ENCODE measurements at places on chromosomes 12 and 14. TPM values are rescaled to one million over a fixed set of nuclear protein-coding genes. Genes with fewer than 3 reads are reported as not detected.
A peak's percentile ranks its signal among the peaks of the same experiment; 100 is the strongest.

DNA sequence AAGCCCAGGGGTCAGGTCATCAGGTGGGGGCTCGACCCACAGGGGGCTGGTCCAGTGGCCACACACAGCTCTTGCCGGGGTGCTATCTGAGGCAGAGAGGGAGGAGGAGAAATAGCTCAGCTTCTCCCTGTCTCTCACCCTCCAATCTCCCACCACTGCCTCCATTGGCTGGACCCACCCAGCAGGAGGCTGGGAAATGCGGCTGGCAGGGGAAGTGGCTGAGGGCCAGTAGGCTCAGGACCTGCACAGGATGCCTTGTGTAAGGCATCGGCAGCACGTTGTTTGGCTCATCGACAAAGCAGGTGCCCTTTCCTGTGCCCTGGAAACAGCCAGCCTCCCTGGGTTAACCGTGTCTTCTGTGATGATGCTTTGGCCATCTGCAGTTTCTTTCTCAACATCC is 58.8 kb upstream of the SLC24A4 start:
- H3K27me3 ChIP-seq, result peaks cover 12% of the 10 kb centered on the region
- no peaks in the 10 kb centered on the region for H3K36me3 ChIP-seq
- DNase-seq, result no peak

DNA sequence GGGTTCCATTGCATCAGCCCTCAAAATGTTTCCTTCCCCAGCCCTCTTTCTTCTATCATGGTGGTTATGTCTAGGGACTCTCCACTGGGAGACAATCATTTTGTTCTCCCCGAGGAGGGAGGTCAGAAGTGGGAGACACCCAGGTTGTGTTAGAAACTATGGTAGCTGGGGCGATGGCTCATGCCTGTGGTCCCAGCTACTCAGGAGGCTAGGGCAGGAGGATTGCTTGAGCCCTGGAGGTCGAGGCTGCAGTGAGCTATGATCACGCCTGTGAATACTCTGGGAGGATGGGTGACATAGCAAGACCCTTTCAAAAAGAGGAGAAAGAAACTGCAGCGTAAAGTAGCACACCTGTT is 13.0 kb upstream of the LRRC23 start:
- H3K4me3 ChIP-seq, result peak overlapping the region; percentile 70
- no peaks in the 10 kb centered on the region for H3K27me3 ChIP-seq
- H3K4me1 ChIP-seq, result peaks cover 22% of the 10 kb centered on the region
- no peak for DNase-seq
- H3K36me3 ChIP-seq, result peaks cover 2% of the 10 kb centered on the region

- no peak overlapping the region for H3K4me3 ChIP-seq
- no peak overlapping the region for H3K27ac ChIP-seq
- no peaks in the 10 kb centered on the region for H3K27me3 ChIP-seq
- H3K4me1 ChIP-seq, result no peaks in the 10 kb centered on the region
- DNase-seq, result no peak
Observed at GRCh38 chr12:78671295-78671694, 193.3 kb upstream of the SYT1 start.

GRCh38 chr14:71321574-71322315 is 414.5 kb downstream of the PCNX1 start:
- no peaks in the 10 kb centered on the region for H3K27me3 ChIP-seq
- no peak for DNase-seq
- peaks cover 27% of the 10 kb centered on the region for H3K4me1 ChIP-seq
- peak overlapping the region; percentile 94 for H3K4me3 ChIP-seq
- no peaks in the 10 kb centered on the region for H3K36me3 ChIP-seq

- H3K4me1 ChIP-seq, result peaks cover 25% of the 10 kb centered on the region
- peaks cover 13% of the 10 kb centered on the region for H3K36me3 ChIP-seq
- no peak overlapping the region for H3K27ac ChIP-seq
- no peaks in the 10 kb centered on the region for H3K27me3 ChIP-seq
- H3K4me3 ChIP-seq, result no peak overlapping the region
Observed at GRCh38 chr14:57262117-57262516, 6.6 kb downstream of the EXOC5 start.

- H3K27ac ChIP-seq, result peak overlapping the region; percentile 48
- H3K4me3 ChIP-seq, result peak overlapping the region; percentile 97
- H3K4me1 ChIP-seq, result peaks cover 25% of the 10 kb centered on the region
- DNase-seq, result no peak
- H3K36me3 ChIP-seq, result peaks cover 14% of the 10 kb centered on the region
Observed at GRCh38 chr12:76029982-76030340, 1.6 kb downstream of the PHLDA1 start.

DNA sequence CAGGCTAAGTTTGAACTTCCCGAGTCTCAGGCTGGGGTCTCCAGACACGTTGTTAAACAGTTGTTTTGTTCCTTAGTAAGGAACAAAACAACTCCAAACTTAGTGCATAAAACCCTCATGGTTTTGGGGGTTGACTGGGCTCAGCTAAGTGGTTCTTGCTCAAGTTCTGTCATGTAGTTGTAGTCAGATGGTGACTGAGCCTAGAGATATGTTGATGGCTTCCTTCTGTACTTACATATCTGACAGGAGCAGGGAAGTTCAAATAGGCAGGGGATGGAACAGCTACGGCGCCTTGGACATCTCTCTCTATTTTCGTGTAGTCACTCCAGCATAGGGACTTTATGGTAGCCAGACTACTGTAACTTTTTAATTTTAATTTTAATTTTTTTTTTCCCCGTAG is 45.7 kb downstream of the SPATS2 start:
- peaks cover 10% of the 10 kb centered on the region for H3K36me3 ChIP-seq
- H3K4me3 ChIP-seq, result no peak overlapping the region
- no peak overlapping the region for H3K27ac ChIP-seq
- DNase-seq, result no peak
- H3K4me1 ChIP-seq, result peaks cover 8% of the 10 kb centered on the region
- no peaks in the 10 kb centered on the region for H3K27me3 ChIP-seq

DNA sequence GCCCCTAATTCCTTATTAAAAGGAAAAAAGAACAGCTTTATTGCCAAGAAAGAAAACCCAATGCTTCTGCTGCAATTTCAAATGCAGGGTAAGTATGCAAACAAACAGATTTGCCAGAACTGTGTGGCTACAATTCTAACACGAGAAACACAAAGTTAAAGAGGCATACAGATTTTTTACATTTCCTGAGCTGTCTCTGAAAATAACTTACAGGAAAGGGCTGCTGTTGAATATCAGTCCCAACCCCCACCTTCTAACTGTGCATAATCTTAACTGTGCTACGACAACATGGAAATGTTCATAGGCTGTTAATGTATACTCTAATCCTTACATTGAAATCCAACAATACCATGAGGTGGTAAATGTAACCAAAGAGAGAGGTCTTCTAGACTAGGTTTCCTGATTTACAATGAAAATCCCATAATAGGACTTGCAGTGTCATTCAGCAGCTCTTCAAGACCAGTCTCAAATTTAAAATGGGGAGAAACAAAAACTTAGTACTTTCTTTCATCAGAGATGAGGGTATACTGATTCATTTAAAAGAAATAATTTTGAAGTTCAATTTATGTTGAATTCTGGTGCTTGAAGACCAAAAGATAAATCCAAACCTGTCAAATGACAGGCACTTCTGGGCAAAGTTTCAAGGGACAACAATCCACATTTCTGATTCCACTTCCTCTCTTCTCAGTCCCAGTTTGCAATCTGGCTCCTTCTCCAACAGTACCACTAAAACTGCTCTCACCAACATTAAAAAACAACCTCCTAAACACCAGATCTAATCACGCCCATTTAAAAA is 14.4 kb downstream of the FGD6 start:
- no peaks in the 10 kb centered on the region for H3K27me3 ChIP-seq
- no peak for DNase-seq
- no peak overlapping the region for H3K4me3 ChIP-seq
- peaks cover 19% of the 10 kb centered on the region for H3K36me3 ChIP-seq

DNA sequence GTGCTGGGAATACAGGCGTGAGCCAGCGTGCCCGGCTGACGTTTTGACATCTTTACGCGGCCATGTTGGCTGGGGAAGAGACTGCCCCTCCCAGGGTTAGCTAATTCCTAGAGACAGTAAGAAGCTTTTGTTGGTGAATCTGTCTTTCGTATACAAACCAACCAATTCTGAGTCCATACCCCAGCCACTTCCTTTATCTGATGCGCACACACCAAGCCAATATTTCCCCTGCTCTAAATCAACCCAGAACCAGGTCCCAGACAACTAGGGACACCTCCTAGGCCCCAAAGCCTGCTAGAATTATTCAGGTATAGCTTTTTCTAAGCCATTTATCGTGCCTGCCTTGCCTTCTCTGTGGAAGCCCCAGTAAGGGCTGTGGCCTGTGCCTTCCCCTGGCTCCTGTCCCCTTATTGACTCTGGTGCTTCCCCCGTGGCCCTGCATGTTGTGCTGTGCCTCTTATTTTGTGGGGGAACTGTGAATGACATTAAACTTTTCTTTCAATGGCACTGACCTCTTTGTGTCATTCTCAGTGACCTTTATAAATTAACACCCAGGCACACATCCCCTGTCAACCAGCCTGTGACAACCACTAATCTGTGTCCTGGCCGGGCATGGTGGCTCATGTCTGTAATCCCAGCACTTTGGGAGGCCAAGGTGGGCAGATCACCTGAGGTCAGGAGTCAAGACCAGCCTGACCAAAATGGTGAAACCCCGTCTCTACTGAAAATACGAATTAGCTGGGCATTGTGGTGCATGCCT is 10.7 kb upstream of the EVL start:
- H3K36me3 ChIP-seq, result no peaks in the 10 kb centered on the region
- no peak overlapping the region for H3K27ac ChIP-seq
- H3K27me3 ChIP-seq, result no peaks in the 10 kb centered on the region
- peaks cover 3% of the 10 kb centered on the region for H3K4me1 ChIP-seq
- no peak overlapping the region for H3K4me3 ChIP-seq

- peak overlapping the region; percentile 82 for H3K27ac ChIP-seq
- H3K27me3 ChIP-seq, result no peaks in the 10 kb centered on the region
- DNase-seq, result no peak
- H3K4me3 ChIP-seq, result peak overlapping the region; percentile 31
Observed at GRCh38 chr14:102683399-102684297, 91.2 kb downstream of the RCOR1 start.

- no peak for DNase-seq
- no peaks in the 10 kb centered on the region for H3K36me3 ChIP-seq
- peaks cover 11% of the 10 kb centered on the region for H3K4me1 ChIP-seq
- no peak overlapping the region for H3K4me3 ChIP-seq
- peaks cover 17% of the 10 kb centered on the region for H3K27me3 ChIP-seq
Observed at GRCh38 chr12:2268471-2269286, 215.9 kb downstream of the CACNA1C start.

- H3K36me3 ChIP-seq, result no peaks in the 10 kb centered on the region
- no peaks in the 10 kb centered on the region for H3K27me3 ChIP-seq
- no peak overlapping the region for H3K27ac ChIP-seq
- H3K4me1 ChIP-seq, result peaks cover 1% of the 10 kb centered on the region
- DNase-seq, result no peak
- no peak overlapping the region for H3K4me3 ChIP-seq
Observed at GRCh38 chr14:64244279-64244678, 49.9 kb downstream of the ESR2 start.

- peak overlapping the region; percentile 56 for H3K4me3 ChIP-seq
- DNase-seq, result no peak
- H3K36me3 ChIP-seq, result no peaks in the 10 kb centered on the region
- no peak overlapping the region for H3K27ac ChIP-seq
Observed at GRCh38 chr12:57476162-57476992, 3.3 kb downstream of the ARHGAP9 start.

DNA sequence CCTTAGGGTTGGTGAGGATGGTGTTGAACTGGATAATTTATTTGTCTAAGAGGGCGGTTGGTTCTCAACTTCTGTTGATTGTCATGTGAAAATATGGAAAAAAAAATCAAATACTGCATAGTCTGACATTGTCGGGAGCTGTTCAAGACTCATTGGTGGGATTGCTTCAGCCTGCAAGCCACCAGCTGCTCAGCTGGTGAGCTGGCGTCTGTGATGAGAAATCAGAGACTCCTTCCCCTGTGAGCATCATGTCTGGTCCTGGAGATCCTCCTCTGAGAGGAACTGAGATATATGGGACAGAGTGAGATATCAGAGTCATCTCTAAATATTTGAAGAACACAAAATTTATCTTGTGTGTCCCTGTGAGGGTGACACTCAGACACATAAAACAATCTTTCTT is 49.9 kb downstream of the TRIM9 start:
- no peaks in the 10 kb centered on the region for H3K4me1 ChIP-seq
- no peak overlapping the region for H3K27ac ChIP-seq
- H3K4me3 ChIP-seq, result no peak overlapping the region
- peaks cover 5% of the 10 kb centered on the region for H3K27me3 ChIP-seq
- H3K36me3 ChIP-seq, result no peaks in the 10 kb centered on the region
- no peak for DNase-seq

DNA sequence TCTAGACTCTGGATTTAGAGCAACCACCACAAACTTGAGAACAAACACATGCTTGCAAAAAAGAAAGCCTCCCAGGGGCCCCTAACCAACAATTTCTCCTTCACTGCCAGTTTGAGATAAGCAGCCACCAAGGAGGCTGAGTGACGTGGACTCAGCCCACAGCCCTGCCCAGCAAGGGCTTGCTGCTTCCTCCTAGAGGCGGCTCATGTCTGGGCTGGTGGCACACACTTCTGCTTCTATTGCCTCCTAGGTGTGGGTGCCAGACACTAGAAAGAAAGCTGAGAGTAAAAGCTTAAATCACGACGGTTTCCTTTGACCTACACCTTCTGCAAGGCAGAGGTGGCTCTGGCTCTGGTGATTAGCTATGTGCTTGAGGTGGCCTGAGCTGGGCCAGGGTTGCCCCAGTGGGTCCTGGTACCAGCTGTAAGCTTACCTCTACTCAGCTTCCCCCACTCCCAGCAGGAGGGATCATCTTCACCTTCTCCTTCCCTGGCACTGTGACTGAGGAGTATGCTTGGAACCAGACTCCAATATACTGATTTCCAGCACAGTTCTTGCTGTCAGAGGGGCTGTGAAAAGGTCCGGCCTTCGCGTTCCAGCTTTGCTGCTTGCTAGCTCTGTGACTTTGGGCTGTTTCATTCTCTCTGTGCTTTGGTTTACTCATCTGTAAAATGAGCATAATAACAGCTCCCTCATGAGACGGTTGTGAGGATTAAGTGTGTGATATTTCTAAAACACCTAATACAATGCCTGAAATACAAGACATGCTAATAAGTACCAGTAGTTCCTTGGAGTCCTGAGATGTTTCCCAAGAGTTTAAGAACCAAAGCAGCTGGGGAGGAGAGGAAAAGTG is 89.7 kb upstream of the PARP11 start:
- H3K4me3 ChIP-seq, result no peak overlapping the region
- H3K36me3 ChIP-seq, result no peaks in the 10 kb centered on the region
- DNase-seq, result no peak
- H3K27ac ChIP-seq, result no peak overlapping the region

GRCh38 chr12:47808050-47808449 is 11.7 kb downstream of the HDAC7 start:
- no peak overlapping the region for H3K27ac ChIP-seq
- H3K4me1 ChIP-seq, result peaks cover 23% of the 10 kb centered on the region
- no peak for DNase-seq
- no peak overlapping the region for H3K4me3 ChIP-seq

DNA sequence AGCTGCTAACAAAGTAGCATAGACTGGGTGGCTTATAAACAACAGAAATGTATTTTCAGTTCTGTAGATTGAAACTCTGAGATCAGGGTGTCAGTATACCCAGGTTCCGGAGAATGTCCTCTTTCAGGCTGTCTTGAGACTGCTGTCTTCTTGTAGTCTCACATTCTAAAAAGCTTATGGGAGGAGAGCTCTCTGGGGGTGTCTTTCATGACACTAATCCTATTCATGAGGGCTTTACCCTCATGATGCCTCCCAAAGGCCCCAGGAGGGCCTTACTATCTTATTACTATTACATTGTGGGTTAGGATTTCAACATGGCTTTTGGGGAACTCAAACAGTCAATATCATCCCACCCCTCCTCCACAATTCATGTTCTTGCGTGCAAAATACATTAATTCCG is 94.3 kb downstream of the AEBP2 start:
- no peak overlapping the region for H3K4me3 ChIP-seq
- DNase-seq, result no peak
- H3K4me1 ChIP-seq, result no peaks in the 10 kb centered on the region
- H3K36me3 ChIP-seq, result peaks cover 10% of the 10 kb centered on the region
- H3K27ac ChIP-seq, result peak overlapping the region; percentile 23

The MARK3 gene
- 138 TPM for total RNA-seq

The BMP4 gene
- total RNA-seq, result 2.7 TPM

The ACAD10 gene
- 59.4 TPM for total RNA-seq

The ACVR1B gene
- 65.1 TPM for total RNA-seq
